ENCODE measurements at places on chromosomes 16 and 17.

DNA sequence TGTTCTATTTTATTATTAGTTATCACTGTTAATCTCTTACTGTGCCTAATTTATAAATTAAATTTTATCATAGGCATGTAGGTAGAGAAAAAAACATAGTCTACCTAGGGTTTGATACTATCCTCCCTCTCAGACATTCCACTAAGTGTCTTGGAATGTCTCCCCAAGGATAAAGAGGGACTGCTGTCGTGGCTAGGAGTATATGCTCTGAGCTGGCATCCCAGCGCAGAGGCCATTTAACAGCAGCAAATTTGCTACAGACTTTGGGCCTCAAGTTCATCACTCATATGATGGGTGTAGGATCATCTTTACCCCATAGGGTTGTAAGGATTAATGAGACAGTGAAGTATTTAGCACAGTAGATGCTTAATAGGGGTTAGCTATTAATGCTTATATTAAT, 56.7 kb downstream of the ZFHX3 start:
- no peak for DNase-seq

GRCh38 chr16:75340741-75341491, 89.5 kb upstream of the BCAR1 start:
- no peak for DNase-seq

GRCh38 chr17:39229274-39229913, 3.6 kb upstream of the STAC2 start:
- no peak for DNase-seq

GRCh38 chr16:24071666-24072360, 184.3 kb upstream of the CACNG3 start:
- no peak for DNase-seq

GRCh38 chr16:86118467-86119307, 219.7 kb downstream of the IRF8 start:
- DNase-seq, result no peak

GRCh38 chr17:69228018-69228417, 606 bp downstream of the ABCA10 start:
- DNase-seq, result no peak

GRCh38 chr17:37744633-37744927, 279 bp downstream of the HNF1B start:
- no peak for DNase-seq

DNA sequence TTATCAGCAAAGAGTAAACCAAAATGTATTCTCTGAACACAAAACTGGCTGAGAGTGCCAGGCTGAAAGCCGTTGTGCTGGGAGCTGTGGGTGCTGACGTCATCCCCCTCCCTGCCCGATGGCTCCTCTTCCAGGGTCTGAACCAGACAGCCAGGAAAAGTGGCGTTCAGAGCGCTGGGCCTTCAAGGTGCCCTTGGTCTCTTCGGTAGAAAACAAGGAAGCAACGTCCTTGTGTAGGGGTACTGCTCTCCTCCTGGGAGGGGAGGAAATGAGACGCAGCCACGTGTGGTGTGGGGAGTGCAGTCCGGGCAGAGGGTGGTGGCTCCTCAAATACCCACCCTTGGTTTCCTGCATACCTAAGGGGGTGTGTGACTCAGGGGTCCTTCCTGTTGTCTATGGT, 394.7 kb downstream of the SEC14L1 start:
- no peak for DNase-seq

All from thyroid gland (tissue), 4 donors.